ENCODE measurements at places on chromosomes 12 and 14.

- DNase-seq: no peak
These were observed 46.4 kb downstream of the KRT80 start for GRCh38 chr12:52145228-52146088.

- no peak for DNase-seq
These were observed 6.9 kb downstream of the MMP14 start for GRCh38 chr14:22843123-22843925.

- DNase-seq: no peak
These were observed 48.0 kb downstream of the AACS start for GRCh38 chr12:125113263-125113662.

DNA sequence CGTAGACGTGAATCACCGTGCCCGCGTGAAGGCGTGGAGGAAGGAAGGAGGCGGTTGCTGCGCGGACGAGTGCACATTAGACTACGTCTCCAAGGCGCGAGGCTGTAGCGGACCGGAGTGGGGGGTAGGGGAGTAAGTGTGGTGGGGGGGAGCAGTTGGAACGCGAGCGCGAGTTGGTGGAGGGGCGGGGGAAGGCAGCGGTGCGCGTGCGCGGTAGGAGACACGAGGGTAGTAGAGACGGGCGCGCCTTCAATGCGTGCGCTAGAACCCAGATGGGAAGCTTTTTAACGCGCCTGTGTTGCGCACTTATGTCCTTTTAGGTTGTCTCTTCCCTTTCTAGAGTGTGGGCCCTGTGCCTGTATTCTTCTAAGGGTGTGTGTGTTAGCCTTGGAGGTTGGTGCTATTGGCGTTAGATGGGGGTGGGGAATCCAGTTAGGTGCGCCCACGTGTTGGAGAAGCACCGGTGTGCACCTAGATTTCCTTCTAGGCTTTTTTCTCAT, 604 bp downstream of the EIF4B start:
- peak; percentile 71 for DNase-seq

DNA sequence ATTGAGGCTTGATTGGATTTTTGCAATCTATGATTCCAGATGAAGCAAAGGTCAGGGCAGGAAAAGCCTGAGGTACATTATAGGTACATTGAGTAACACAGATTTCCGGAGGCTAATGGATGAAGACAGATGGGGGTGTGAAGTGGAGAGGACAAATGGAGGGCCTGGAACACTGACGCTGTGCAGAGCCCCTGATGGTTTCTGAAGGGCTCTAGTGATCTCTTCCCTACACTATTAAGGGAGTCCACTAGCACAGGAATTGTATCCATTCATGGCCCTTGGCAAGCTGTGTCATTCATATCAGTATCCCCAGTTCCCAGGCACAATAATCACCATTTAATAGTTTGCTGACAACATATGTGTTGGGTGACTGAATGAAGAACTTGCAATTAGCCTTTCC, 284.8 kb downstream of the ITPR2 start:
- DNase-seq: no peak

DNA sequence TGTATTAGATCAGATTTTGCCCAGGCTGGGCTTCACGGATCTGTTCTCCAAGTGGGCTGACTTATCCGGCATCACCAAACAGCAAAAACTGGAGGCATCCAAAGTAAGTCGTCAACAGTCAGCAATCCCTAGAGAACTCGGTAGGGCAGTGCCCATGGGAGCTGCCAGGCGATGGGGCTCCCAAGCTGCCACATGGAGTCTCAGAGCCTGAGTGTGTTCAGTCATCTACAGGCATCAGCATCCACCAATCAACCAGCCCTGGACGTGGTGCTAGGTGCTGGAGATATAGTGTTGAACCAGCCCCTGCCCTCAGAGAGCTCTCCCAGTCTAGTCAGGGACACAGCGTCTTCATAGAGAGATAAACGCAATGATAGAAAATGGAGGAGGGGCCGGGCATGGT, 6.9 kb downstream of the SERPINA4 start:
- DNase-seq: no peak
